Activated naive CD8-positive, alpha-beta T cell treated with anti-CD3 and anti-CD28 coated beads for 36 hours (primary cell): ENCODE measurements at places on chromosomes 6 and 20. TPM values are rescaled to one million over a fixed set of nuclear protein-coding genes. Genes with fewer than 3 reads are reported as not detected.
A peak's percentile ranks its signal among the peaks of the same experiment; 100 is the strongest.

The FAM110A gene
- 21.4 TPM for total RNA-seq

The ECT2L gene
- total RNA-seq = not detected

The OR2H2 gene
- total RNA-seq = not detected

GRCh38 chr6:95286874-95287273 lies 290.5 kb upstream of the MANEA start:
- no peaks in the 10 kb centered on the region for H3K27me3 ChIP-seq
- no peaks in the 10 kb centered on the region for H3K4me1 ChIP-seq
- H3K4me3 ChIP-seq = no peak overlapping the region
- H3K27ac ChIP-seq = no peak overlapping the region
- DNase-seq = no peak
- H3K36me3 ChIP-seq = no peaks in the 10 kb centered on the region

DNA sequence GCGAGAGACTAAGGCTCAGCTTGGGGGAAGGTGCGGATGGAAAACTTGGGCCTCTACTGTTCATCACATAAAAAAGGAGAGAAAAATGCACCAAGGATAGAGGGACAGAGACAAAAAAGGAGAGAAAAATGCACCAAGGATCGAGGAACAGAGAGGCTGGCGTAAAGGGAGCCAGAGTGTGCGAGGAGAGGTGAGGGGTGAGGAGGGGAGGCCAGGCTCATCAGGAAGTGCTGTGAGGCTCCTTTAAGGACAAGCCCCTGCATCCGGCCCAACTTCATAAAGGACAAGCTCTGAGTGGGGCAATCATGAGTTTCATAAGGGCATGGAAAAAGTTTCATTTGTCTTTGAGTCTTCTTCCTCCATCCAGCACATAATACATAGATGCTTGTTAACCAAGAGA lies 117.2 kb upstream of the NXT1 start:
- H3K27ac ChIP-seq = no peak overlapping the region
- no peak for DNase-seq
- H3K4me1 ChIP-seq = no peaks in the 10 kb centered on the region
- no peaks in the 10 kb centered on the region for H3K36me3 ChIP-seq
- H3K4me3 ChIP-seq = no peak overlapping the region

DNA sequence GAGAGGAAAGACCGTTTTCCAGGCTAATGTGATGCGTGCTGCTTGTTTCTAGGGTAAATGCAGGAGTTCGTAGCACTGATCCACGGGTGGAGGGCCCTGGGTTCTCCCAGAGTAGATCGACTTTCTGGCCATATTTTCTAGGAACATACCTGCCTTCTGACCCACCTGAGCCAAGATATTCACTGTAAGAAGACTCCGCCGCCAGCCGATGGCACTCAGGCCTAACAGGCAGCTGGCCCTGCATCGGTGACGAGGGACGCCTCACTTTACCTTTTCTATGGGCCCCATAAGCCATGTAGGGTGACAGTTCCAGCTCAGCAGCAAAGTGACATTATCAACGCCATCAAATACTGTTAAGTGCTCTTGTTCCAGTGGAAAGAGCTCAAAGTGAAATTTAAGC lies 30.2 kb upstream of the FRMD1 start:
- peaks cover 24% of the 10 kb centered on the region for H3K27me3 ChIP-seq
- no peak overlapping the region for H3K27ac ChIP-seq
- no peaks in the 10 kb centered on the region for H3K4me1 ChIP-seq
- H3K36me3 ChIP-seq = no peaks in the 10 kb centered on the region
- no peak overlapping the region for H3K4me3 ChIP-seq

DNA sequence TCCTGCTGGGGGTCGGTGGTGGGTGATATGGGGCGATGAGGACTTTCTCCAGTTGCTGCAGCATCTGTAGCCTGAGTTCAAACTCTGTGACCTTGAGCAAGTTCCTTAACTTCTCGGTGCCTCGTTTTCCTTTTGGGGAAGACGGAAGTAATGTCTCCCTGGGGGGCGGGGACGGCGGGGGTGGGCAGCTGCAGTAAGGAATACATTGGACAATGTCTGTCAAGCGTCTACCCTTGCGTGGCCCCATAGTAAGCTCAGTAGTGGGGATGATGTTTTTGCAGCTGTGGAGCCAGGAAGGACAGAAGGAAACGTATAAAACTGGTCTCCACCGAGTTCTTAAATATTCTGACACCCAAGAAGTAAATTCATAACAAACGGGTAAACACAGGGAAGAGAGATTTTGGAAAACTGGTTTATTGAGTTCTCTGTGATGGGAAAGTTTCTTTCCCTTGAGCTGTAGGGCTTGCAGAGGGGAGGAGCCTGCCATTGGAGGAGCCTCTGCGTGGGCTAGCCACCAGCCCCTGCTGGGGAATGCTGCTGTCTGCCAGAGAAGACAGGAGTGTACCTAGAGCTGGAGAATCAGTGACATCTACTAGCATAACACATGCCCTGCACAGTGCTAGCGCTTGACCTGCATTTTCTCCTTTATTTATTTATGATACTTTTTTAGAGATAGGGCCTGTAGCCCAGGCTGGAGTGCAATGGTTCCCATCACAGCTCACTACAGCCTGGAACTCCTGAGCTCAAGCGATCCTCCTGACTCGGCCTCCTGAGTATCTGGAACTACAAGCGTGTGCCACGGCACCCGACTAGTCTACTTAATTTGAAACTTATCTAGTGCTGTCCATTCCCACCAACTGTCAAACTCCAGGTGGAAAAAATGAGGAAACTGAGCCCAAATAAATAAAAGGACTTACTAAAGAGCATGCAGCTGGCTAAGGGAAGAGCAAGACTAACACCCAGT lies 1.2 kb upstream of the ACSS1 start:
- no peak for DNase-seq
- H3K4me1 ChIP-seq = peaks cover 35% of the 10 kb centered on the region
- no peaks in the 10 kb centered on the region for H3K27me3 ChIP-seq
- H3K4me3 ChIP-seq = peak overlapping the region; percentile 71
- H3K36me3 ChIP-seq = no peaks in the 10 kb centered on the region
- peak overlapping the region; percentile 74 for H3K27ac ChIP-seq

- H3K36me3 ChIP-seq = no peaks in the 10 kb centered on the region
- H3K4me1 ChIP-seq = no peaks in the 10 kb centered on the region
- no peak for DNase-seq
- no peak overlapping the region for H3K27ac ChIP-seq
- no peak overlapping the region for H3K4me3 ChIP-seq
These were observed 40.8 kb downstream of the RNF217 start for GRCh38 chr6:125003070-125003469.

DNA sequence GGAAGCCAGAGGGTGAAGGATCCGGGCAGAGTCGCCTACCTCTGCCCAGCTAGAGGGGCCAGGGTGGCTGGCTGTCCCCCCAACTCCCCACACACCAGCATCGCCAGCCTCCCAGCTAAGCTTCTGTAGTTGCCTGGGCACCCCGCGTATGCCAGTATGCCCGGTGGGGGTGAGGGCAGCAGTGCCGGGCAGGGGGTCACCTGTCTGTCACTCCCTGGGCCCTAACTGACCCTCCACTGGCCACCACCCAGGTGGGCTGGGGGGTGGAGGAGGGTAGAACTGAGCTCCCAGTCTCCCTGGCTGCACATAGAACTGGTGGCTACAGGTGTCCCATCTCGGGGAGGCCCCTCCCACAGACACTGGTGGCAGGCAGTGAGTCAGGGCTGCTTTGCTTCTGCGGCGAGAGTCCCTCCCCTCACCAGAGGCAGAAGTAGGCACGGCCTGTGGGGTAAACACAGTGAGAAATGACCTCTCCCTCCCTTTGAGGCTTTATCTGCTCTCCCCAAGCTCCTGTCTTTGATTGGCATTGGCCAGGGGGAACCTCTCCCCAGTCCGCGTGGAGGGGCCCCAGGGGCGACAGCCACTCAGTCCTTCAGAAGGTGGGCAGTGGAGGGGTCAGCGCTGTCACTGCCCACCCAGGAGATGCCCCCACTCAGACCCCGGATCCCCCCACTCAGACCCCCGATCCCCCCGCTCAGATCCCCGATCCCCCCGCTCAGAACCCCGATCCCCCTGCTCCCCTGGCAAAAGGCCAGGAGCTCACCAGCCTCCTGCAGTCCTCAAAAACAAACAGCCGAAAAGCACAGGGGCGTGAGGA lies 2.5 kb downstream of the NTSR1 start:
- no peak overlapping the region for H3K4me3 ChIP-seq
- no peak for DNase-seq
- H3K27me3 ChIP-seq = peaks cover 27% of the 10 kb centered on the region
- H3K36me3 ChIP-seq = no peaks in the 10 kb centered on the region
- peaks cover 11% of the 10 kb centered on the region for H3K4me1 ChIP-seq
- no peak overlapping the region for H3K27ac ChIP-seq

DNA sequence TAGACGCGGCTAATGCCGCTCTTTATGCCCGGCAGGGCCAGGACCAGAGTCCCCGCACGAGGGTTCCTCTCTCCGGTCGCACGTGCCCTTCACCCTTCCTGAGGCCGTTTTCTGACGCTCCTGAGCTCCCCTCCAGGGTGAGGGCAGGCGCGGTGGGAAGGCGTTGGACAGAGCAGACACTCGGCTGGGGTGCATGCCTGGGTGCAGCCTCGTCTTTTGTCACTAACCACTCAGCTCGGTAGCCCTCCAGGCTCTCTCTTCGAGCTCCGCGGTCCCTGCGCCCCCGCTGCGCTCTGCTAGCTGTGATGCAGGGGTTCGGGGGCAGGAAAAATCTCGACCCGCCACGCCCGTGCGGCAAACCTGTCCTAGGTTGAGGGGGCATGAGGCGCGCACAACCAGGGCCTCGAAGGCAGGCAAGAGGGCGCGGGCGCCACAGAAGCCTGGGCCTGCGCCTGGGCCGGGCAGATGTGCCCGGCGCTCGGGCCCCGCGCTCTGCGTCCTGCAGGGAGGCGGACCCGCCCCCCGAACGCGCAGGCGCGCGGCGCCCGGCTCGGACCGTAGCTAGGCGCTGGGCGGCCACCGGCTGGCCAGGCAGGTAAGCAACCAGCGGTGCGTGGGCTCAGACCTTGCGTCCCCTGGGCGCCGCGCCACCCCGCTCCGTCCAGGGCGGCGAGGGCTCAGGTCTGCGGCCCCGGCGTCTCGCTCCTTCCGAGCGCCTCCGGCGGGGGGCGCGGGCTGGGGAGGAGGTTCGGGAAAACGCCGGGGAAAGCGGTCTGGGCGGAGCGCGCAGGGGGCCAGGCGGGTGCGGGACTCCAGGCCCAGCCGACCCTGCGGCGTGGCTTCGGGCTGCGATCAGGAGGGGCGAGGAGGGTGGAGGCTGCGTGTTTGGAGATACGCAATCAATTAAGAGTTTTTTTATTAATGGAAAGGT lies at the start of gene L3MBTL1:
Gene L3MBTL1 (plus strand): TSS at position 548 of the 931 bp plus-strand sequence. CDS start 5,807 bp downstream, outside the sequence.
- peak within 1 kb of the TSS; percentile 47 for H3K4me3 ChIP-seq
- peak; percentile 31 for DNase-seq
- no peaks in the 10 kb centered on the region for H3K36me3 ChIP-seq
- H3K4me1 ChIP-seq = peaks cover 3% of the 10 kb centered on the region
- peaks cover 55% of the 10 kb centered on the region for H3K27me3 ChIP-seq

DNA sequence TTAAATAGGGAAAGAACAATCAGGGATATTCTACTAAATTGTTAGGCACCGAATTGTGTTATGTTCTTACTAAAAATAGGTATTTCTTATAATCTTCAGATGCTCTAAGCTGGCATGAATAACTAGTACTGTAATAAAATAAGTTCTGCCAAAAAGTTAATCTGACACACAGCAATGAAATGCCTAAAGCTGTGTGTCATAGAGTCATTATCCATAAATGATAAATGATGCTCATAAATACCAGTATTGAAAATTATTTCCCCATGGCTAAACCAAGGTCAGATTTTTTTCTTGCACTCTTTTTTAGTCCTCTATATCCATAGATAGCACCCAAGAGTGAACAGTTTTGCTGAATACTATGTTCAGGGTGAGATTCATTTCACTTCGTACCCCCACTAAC lies 11.7 kb upstream of the PRIM2 start:
- no peaks in the 10 kb centered on the region for H3K36me3 ChIP-seq
- H3K4me3 ChIP-seq = no peak overlapping the region
- H3K27me3 ChIP-seq = peaks cover 9% of the 10 kb centered on the region
- DNase-seq = no peak
- no peaks in the 10 kb centered on the region for H3K4me1 ChIP-seq

DNA sequence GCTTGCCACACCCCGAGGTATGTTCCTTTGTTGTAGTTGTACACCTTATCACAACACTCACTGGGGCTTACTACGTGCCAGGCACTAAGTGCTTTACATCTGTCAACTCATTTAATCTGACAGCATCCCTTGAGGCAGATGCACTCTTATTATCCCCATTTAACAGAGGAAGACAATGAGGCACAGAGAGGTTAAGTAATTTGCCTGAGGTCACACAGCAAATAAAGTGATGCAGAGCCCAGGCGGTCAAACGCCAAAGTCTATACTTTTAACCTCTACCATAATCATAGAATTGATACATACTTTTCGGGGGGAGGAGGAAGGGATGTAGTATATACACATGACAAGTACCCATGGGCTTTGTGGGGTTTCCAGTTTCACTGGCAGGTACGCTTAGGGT lies 37.7 kb downstream of the MDFI start:
- H3K27ac ChIP-seq = no peak overlapping the region
- no peaks in the 10 kb centered on the region for H3K4me1 ChIP-seq
- DNase-seq = no peak
- H3K27me3 ChIP-seq = peaks cover 14% of the 10 kb centered on the region
- no peaks in the 10 kb centered on the region for H3K36me3 ChIP-seq

GRCh38 chr6:134376785-134377184 lies 58.9 kb upstream of the SGK1 start:
- H3K4me3 ChIP-seq = no peak overlapping the region
- peaks cover 47% of the 10 kb centered on the region for H3K4me1 ChIP-seq

DNA sequence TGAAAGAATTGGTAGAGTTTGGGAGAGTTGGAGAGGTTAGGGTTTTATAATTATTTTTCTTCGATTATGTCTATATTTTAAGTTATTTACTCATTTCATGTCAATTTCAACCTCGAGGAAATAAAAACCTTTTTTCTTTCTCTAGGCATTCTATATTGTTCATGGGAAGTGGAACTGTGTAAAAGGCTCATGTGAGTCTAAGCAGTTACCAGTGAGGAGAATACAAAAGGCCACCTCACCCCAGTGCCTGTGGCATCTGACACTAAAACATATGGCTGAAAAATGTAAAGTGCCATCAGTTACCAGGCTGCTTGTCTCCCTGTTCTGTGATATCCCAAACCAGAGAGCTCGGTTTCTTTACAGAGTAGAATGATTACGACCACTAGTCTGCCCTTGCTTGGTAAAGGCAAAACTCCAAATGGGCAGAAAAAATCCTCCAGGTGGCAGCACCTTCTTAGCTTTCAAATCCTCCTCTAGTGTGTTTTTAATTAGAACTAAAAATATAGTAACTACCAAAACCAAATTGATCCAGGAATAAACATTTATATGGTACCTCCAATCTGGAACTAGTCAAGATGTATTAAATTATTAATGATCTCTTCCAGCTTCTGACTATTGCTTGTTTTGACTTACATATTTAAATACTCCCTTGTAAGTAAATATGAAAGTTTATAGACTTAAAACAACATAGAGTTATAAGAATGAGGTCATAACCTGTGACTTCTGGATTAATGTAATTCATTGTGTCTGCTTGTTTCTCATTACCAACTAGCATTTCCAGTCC lies 122.6 kb upstream of the MCHR2 start:
- DNase-seq = no peak
- no peaks in the 10 kb centered on the region for H3K4me1 ChIP-seq
- H3K36me3 ChIP-seq = no peaks in the 10 kb centered on the region
- H3K4me3 ChIP-seq = no peak overlapping the region
- H3K27ac ChIP-seq = no peak overlapping the region
